ENCODE measurements at places on chromosomes 5 and 9.

- no peak for DNase-seq
Measured at GRCh38 chr9:131801810-131802209, 61.9 kb upstream of the RAPGEF1 start.

- no peak for DNase-seq
Measured at GRCh38 chr9:137955224-137955570, 77.6 kb downstream of the CACNA1B start.

DNA sequence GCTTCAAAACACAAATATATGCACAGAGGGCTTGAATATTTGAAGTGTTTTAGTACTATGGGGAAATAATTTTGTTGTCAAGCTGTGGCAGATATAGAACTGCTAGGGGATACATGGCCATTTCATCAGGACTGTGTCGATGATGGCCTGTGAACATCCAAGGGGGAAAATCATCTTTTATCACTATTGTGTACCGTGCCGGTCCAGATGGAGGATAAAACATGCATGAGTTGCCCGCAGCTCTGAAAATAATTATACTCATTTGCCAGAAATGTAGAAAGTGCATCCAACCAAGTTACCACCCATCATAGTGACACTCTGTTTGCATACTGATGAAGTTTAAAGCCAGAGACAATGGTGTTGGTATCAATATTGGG is 405.9 kb downstream of the ZSWIM6 start:
- DNase-seq: no peak

GRCh38 chr5:154384480-154385235 is 61.1 kb upstream of the SAP30L start:
- DNase-seq: no peak

GRCh38 chr9:120158221-120158620 is 421.7 kb downstream of the CDK5RAP2 start:
- DNase-seq: no peak

DNA sequence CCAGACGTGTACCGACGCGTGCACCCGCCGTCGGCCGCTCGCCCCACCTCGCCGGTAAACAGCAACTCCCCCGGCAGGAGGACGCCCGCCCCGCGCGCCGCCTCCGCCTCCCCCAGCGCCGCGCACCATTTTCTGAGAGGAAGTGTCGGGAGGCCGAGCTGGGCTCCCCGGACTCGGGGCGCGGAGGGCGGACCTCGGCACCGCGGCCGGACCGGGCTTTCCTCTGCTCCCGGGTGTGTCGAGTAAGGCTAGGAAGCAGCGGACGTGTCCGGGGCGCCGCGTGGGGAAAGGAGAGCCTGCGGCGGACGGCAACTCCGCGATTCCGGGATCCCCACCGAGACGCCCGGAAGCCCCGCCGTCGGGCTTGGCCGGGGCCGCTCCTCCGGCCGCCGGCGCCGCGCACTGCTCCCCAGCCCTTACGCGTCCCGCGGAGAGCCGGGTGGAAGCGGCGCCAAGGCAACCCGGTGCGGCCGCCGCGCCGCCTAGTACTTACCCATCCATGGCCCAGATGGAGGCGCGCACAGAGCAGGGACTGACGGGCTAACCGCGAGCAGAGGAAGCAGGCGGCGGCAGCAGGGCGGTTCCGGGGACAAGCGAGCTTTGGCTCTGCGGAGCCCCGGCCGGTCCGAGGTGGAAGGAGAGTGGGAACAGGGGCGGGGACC is at the start of gene PTBP3:
PTBP3 (minus strand) TSS at position 643 of the 662 bp plus-strand sequence. CDS start 35,754 bp downstream, outside the sequence.
- DNase-seq: peak; percentile 64

GRCh38 chr5:155514105-155514563 is 500.6 kb downstream of the KIF4B start:
- DNase-seq: no peak

DNA sequence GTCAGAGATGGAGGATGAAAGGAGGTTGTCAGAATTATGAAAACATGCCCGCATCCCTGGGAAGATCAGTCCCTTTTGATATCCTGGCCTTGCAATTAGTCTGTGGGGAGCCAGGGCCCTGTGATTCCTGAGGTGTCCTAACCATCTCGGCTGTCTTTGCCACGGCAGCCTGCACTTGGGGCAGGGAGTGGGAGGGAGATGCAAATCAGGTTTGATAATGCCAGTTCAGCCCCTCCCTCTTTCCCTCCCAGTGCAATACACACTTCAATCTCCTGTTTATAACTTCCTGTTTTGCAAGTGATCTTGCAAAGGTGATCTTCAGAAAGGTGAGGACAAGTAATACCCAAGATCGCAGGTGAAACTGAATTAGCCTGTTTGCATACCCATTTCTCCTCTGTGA is 114.0 kb upstream of the ALDH1B1 start:
- no peak for DNase-seq

DNA sequence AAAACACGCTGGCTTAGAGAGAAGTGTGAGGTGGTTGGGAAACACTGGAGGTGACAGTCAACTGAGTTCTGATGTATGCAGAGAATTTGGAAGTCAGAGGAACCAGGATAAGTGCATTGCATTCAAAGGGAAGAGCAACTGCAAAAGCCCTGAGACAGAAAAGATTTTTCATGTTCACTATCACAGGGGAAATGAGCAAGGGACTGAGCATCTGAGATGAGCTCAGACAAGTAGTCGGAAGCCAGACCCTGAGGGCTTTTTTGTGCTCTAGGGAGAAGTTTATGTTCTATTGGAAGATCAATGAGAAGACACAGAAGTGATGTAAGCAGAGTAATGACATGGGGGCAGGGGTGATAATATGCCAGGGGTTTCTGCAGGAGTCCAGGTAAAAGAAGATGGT is 97.5 kb downstream of the HTR4 start:
- DNase-seq: no peak

DNA sequence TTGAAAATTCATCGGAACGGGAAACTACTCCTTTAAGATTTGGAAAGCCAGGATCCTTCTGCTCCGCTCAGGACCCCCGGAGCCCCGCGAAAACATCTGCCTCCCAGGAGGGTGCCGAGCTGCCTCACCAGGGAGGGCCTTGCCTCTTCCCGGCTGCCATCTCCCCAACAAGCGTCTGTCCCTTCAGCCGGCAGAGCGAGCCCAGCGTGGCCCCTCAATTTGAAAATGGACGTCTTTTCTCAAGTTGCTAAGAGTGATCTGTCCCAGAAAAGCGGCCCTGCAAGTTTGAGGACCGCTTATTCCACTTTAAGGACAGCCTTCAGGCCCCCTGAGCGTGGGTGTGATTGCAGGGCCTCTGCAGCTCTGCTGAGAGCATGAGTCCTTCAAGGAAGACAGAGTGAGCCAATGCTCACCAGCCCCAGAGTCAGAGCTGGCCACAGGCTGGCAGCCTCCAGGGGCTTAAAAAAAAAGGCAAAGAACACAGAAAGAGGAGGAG is 101.3 kb downstream of the PHF2 start:
- no peak for DNase-seq
